Tibial nerve (tissue), 4 donors: ENCODE measurements at places on chromosomes 1 and 21. TPM values are rescaled to one million over a fixed set of nuclear protein-coding genes. Genes with fewer than 3 reads are reported as not detected.

DNA sequence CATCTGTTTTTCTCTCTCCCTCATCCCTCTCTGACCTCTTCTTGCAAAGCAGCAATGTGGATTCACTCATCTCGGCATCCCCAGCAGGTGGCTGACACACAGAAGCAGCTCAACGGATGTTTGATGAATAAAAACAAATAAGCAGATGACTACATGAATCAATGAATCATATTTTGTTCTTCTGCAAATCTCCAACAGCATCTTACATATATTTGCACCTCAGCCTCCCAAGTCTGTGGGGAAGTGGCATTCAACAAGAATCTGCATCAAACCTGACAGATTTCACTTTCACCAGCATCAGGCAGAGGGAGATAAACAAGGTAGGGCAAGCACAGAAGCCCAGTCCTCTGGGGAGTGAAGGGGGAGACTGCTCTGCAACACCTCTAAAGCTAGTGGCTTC lies 34.0 kb downstream of the CAPN8 start:
- H3K27ac ChIP-seq = no peak overlapping the region
- no peaks in the 10 kb centered on the region for H3K4me1 ChIP-seq
- no peaks in the 10 kb centered on the region for H3K27me3 ChIP-seq
- DNase-seq = no peak

LAD1 gene
- total RNA-seq = not detected

- H3K4me1 ChIP-seq = peaks cover 8% of the 10 kb centered on the region
- no peaks in the 10 kb centered on the region for H3K27me3 ChIP-seq
- peak overlapping the region; percentile 99 for H3K27ac ChIP-seq
Measured at GRCh38 chr1:16903458-16903796, 7.6 kb downstream of the RNU1-2 start.

IL23R gene
- total RNA-seq = not detected
